GM12878 (cell line): ENCODE measurements at places on chromosomes 16 and 17. TPM values are rescaled to one million over a fixed set of nuclear protein-coding genes. Genes with fewer than 3 reads are reported as not detected.

Gene MARVELD3
- not detected in 2 replicates for total RNA-seq

- no peak for DNase-seq
These were observed 165.4 kb downstream of the AIPL1 start for GRCh38 chr17:6269478-6269877.

DNA sequence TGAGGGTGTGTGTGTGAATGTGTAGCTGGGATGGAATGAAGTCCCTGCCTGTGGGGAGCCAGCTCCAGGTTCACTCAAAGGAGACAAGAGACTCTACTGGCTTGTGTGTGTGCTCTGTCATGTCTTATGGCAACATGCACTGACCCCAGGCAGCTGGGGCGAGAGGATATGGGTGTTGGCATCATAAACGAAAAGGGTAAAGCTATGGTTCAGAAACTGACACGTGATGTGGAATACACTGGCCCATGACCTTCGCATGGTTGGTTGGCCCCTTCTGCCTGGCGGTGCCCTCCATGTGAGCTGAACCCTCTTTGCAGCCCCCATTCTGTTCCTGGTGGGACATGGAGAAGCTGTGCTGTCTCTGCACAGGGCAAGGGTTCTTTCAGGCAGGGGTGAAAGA lies 21.9 kb downstream of the ZNF750 start:
- DNase-seq = no peak

Gene ARL5C
- total RNA-seq = not detected in 2 replicates

Gene HSPB9
- total RNA-seq = not detected in 2 replicates

GRCh38 chr17:58302919-58303585 lies 22.3 kb upstream of the MPO start:
- no peak for DNase-seq

DNA sequence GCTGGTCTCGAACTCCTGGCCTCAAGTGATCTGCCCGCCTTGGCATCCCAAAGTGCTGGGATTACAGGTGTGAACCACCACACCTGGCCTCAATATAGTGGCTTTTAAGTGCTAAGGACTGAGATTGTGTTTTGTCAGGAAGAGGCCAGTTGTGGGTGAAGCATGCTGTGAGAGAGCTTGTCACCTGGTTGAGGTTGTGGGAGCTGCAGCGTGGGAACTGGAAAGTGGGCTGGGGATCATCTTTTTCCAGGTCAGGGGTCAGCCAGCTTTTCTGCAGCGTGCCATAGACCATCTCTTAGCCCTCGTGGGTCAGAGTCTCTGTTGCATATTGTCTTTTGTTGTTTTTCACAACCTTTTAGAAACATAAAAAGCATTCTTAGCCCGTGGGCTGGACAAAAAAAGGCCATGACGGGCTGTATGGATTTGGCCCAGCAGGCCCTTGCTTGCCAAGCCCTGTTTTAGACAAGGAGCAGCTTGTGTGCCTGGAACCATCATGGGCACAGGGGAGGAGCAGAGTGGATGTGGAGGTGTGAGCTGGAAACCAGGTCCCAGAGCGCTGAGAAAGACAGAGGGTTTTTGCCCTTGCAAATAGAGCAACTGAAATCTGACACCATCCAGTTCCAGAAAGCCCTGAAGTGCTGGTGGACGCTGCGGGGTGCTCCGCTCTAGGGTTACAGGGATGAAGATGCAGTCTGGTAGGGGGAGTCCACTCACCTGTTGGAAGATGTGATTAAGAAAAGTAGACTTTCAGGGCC lies 5.5 kb downstream of the BIRC5 start:
- no peak for DNase-seq

Gene NATD1
- total RNA-seq = 0.33 and 0.35 TPM in 2 replicates

GRCh38 chr17:74085434-74085833 lies 118.0 kb upstream of the RPL38 start:
- DNase-seq = no peak

GRCh38 chr17:76191896-76192295 lies 48.4 kb downstream of the RNF157 start:
- DNase-seq = peak; percentile 85

DNA sequence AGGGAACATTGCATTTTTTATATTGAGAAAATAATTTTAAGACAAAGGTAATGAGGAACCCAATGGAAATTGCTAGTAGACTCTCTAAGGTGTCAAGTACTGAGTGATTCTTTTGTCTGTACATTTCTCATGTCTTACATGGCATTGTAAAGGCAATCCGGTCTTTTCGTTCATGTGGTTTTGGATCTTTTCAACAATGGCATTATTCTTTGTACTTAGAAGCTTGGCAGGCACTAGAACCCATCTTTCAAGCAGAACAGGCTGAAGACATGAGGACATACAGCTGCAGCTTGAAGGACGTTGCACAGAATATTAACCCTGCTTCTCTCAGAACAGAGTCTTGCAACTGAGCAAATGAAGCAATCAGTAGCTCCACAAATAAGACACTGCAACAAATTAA lies 231.5 kb upstream of the ZFHX3 start:
- DNase-seq = no peak

GRCh38 chr17:17816240-17816814 lies 20.5 kb downstream of the SREBF1 start:
- DNase-seq = no peak

- no peak for DNase-seq
These were observed 365.4 kb downstream of the XYLT1 start for GRCh38 chr16:17105239-17105797.

DNA sequence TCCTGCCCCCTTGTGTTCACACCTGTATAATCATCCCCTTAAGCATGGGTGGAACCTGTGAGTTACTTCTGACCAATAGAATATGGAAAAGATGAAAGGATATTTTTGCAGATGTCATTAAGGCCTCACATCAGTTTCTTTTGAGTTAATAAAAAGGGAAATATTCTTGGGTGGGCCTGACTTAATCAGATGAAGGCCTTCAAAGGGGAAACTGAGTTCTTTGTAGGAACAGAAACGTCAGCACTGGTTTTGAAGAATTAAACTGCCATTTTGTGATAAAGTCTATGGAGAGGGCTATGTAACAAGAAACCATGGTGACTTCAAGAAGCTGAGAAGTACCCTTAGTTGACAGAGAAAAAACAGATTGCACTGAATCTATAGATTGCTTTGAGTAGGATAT lies 168.7 kb upstream of the CNTNAP4 start:
- DNase-seq = no peak

GRCh38 chr17:40070709-40071312 lies 8.0 kb downstream of the THRA start:
- DNase-seq = no peak

DNA sequence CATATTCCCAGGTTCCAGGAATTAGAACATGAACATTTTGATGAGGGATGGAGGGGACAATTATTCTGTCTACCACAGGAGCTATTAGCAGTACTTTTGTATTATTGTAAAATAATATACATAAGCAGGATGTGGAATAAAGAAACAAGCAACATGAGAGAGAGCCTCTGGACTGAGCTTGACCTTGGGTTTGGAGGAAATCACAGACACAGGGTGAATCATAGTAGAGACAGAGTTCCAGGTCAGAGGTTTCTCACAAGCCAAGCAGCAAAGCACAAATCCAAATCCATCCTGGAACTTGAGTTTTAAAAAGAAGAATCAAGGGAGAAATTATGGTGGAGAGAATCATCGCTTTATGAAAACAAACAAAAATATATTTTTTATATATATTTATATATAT lies 5.1 kb downstream of the KRT31 start:
- DNase-seq = no peak

- no peak for DNase-seq
These were observed 217.7 kb upstream of the CDH8 start for GRCh38 chr16:62253966-62254365.

DNA sequence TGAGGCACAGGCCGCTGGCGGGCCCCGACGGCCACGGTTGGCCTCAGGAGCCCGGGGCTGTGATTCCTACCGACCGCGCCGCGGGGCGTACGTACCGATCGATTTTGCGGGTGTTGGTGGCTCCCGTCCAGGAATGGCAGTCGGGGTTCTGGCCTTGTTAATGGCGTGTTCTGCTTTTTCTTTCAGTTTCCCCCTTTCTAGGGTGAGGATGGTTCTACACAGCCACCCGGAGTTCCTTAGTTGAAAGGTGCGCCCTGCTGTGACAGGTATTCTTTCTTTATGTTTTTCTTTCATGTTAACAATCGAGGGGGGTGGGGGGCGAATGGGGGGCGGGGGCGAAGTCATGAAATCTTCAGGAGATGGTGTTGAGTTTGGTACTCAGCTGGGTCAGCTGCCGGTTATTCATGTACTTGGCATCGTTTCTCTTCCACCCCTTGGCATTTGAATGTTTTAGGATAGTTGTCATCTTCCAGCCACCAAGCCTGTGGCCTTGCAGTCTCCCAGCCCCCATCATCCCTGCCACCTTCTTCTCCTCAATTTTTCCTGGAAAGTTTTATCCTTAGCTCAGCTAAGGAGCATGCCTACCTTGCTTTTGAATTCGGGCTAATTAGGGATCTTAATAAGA lies 802 bp downstream of the CYLD start:
- DNase-seq = no peak

Gene CPNE2
- 13.7 and 14.5 TPM in 2 replicates for total RNA-seq

DNA sequence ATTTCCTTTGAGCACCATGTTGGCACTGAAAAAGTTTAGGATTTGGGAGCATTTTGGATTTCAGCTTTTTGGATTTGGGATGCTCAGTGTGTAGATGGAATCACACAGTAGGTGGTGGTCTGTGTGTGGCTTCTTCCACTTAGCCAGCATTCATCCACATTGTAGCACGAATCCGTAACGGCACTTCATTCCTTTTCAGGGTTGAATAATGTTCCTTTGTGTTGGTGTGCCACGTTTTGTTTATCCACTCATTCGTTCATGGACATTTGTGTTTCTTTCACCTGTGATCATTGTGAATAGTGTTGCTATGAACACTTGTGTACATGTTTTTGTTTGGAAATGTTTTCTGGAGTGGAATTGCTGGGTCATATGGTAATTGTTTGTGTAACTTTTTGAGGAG lies 85.1 kb downstream of the RAP1GAP2 start:
- no peak for DNase-seq

DNA sequence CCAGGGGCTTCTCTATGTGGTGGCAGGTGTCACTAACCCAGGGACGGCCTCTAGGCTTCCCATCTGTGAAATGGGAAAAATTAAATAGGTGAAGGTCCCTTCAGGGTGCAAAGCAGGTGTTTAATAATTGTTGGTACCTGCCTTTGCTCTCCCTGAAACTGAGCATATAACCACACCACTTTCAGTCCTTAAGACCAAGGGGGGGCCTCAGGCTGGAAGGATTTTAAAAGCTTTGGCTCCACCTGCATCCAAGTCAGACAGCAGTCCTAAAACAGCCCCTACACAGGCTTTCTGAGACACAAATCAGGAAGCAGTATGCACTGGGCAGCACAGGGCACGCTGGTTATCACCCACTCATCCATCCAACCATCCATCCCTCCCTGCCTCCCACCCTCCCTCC lies 55.0 kb downstream of the TK2 start:
- DNase-seq = no peak

Gene CRYM
- total RNA-seq = 4.8 and 5.1 TPM in 2 replicates

Gene DCUN1D3
- total RNA-seq = 3.5 and 3.7 TPM in 2 replicates

DNA sequence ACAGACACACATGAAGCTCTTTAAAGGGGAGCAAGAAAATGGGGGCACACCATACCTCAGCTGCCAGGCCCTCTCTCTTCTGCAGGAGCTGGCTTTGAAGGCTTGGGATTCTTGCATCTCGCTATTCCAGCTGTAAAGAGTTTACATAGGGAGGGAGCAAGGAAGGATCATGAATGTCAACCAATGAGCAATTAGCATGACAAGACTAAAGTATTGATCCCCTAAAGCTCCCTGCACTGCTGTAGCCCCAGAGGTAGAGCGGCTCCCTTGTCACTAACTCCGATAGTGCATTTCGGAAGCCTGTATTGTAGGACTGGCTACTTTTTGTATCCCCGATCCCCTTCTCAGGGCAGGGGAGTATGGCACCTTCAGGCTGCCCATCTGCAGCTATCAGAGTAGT lies 113.4 kb upstream of the PMFBP1 start:
- DNase-seq = no peak

Gene CMTM1
- total RNA-seq = 3.0 TPM in 2 replicates

- no peak for DNase-seq
These were observed 20.8 kb upstream of the ZNF423 start for GRCh38 chr16:49876716-49877129.

Gene TLCD3B
- total RNA-seq = 0.29 and 0.51 TPM in 2 replicates

Gene LCAT
- total RNA-seq = 8.2 and 11.7 TPM in 2 replicates

DNA sequence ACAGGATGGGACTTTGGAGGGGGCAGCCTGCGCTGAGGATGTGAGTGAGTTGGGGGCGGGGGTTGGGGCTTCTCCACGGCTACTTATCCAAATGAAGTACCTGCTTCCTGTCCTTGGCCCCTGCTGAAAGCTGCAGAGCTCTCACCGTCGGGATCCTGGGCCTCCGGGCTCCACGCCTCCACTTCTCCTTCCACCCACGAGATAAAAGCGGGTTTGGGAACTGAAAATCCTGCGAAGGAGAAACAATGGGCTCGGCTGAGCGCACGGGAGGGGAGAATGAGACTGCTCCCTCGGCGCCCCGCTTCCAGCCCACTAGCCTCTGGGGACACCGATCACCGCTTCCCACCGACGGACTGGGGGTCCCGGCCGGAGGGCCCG lies 486 bp downstream of the ZNF785 start:
- no peak for DNase-seq

DNA sequence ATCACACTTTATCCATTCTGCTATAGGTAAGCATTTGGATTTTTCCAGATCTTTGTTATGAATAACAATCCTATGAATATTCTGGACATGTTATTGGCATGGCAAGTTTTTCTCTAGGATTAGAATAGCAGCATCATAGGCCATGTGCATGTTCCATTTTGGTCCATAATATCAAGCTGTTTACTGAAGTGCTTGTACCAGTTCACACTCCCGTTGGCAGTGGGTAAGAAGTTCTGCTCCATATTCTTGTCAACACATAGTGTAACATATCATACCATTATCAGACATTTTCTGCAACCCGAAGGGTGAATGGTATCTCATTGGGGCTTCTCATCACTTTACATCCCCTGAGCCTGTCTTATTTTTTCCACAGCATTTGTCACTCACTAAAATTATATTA lies 661.9 kb upstream of the SALL1 start:
- DNase-seq = no peak

DNA sequence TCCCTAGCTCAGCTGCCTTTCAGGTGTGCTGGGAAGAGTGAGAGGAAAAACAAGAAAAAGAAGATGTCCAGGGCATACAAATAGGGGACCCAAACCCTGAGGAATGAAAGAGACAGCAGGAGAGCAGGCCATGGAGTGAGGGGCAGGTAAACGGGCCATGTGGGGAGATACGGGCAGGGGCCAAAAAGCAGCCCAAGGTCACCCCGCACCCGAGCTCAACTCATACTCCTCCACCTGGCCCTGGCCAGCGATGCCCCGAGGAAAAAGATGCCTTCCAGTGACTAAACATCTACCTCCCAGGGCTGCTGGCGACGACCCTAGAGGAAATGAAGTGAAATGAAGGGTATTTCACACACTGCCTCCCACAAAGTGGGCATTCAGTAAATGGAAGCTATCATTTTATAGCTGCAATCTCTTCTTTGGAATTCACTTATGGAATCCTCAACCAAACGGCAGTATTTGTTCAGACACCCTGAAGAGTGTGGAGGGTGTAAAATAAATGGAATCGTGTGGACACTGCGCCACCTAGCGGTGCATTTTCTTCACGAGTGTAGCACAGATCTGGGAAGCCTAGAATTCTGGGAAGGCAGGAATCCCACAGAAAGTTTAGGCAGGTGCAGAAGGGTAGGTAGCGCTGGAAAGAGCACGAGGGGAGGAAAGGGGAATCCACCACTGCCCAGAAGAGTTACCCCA lies 14.9 kb downstream of the ELAC2 start:
- no peak for DNase-seq

Gene MT1E
- 10.6 and 12.7 TPM in 2 replicates for total RNA-seq

- DNase-seq = no peak
These were observed 8.0 kb upstream of the AMZ2 start for GRCh38 chr17:68239632-68240366.

GRCh38 chr16:26382586-26382985 lies 684.1 kb upstream of the C16orf82 start:
- no peak for DNase-seq

Gene HBA2
- total RNA-seq = 0.48 and 0.92 TPM in 2 replicates

Gene KRTAP9-2
- not detected in 2 replicates for total RNA-seq
